Activated CD4-positive, alpha-beta T cell treated with anti-CD3 and anti-CD28 coated beads for 4 hours (primary cell): ENCODE measurements at places on chromosomes 5 and 9.

GRCh38 chr5:89628876-89629635 lies 746.1 kb upstream of the MEF2C start:
- no peak for DNase-seq

DNA sequence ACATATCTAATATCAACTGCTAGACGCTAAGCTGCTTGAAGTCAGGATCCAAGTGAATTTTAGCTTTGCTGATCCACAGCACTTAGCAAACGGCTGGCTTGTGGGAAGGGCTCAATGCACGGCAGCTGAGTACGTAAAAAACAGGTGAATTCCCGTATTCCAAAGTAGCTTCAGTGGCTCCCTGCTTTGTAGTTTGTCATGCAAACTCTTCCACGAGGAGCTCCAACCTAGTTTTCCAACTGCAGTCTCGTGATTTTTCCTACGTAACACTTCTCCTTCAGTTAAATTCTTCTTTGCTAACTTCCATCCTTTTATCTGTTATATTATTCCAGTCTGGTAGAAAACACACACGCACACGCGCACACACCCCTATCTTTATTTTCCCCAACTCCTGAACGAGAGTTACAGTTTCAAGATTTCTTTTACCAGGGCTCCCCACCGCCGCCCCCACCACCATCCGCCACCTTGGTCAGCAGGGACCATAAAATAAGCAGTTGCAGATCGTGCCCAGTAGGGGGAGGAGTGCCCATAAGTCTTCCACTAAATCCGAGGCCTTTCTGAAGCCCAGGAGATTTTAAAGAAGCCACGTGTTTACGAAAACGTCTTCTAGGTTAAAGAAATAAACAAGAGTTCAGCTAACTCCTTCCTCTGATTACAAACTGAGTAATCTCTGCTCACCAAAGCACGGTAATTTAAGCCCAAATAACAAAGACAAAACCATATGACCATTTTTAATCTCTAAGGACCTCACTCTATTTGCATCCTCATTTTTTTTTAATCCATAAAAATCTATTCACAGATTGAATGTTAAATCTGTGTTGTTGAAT lies 34.8 kb upstream of the TRIO start:
- peak; percentile 17 for DNase-seq

DNA sequence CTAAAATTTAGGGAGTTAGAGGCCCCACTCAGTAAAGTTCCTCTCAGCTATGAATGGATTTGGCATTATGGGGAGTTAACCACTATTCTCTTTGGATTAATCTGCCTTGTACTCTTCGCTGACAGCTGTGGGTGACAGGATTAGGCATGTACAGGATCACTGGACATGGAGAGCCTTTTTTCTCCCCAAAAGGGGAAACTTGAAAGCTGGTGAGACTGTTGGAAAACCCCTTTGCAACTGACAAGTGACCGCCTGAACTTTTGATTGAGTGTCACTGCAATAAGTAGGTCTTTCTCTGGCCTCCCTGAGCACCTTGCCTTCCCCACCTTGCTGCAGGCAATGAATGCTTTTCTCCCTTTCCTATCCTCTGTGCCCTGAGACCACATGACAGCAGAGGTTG lies 68.3 kb downstream of the ERP44 start:
- DNase-seq: no peak

- DNase-seq: no peak
These were observed 111.3 kb upstream of the GNA14 start for GRCh38 chr9:77759391-77759790.

DNA sequence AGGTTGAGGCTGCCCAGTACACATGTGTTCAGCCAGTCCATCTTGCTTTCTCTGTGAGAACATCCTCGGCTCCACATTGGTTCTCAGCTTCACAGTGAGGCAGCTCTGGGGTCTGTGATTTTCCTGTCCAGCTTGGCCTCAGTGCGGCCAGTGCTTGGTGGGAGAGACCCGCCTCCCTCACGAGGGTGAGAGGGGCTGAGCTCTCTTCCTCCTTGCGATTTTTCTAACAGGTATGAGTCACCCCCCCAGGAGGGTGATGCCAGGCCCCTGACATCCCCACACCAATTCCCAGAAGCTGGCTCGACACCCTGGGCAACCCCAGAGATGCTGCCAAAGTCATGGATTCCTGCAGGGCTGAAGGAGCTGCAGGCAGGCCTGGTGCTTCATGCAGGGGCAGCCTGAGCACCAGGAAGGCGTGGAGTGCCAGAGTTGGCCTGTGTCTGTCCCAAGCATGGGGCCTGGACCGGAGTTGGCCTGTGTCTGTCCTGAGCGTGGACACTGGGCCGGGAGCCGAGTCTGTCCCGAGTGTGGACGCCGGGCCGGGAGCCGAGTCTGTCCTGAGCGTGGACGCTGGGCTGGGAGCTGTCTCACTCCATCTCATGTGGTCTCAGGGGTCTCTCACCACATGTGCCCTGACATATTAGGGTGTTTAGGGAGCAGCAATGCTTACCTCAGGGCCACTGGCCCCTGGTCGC lies 408.6 kb upstream of the IRX4 start:
- DNase-seq: no peak
